Chondrocyte (in vitro differentiated cells): ENCODE measurements at places on chromosomes 4 and X.

- H3K4me3 ChIP-seq, result no peak overlapping the region
- H3K36me3 ChIP-seq, result no peaks in the 10 kb centered on the region
- DNase-seq, result no peak
- no peak overlapping the region for H3K27ac ChIP-seq
- peaks cover 6% of the 10 kb centered on the region for H3K4me1 ChIP-seq
- peaks cover 30% of the 10 kb centered on the region for H3K27me3 ChIP-seq
Measured at GRCh38 chr4:7635445-7636239, 200.9 kb upstream of the PSAPL1 start.

GRCh38 chrX:68912113-68912512 lies 83.3 kb downstream of the EFNB1 start:
- H3K27ac ChIP-seq, result peak overlapping the region; percentile 93
- DNase-seq, result no peak
- H3K4me3 ChIP-seq, result peak overlapping the region; percentile 58

DNA sequence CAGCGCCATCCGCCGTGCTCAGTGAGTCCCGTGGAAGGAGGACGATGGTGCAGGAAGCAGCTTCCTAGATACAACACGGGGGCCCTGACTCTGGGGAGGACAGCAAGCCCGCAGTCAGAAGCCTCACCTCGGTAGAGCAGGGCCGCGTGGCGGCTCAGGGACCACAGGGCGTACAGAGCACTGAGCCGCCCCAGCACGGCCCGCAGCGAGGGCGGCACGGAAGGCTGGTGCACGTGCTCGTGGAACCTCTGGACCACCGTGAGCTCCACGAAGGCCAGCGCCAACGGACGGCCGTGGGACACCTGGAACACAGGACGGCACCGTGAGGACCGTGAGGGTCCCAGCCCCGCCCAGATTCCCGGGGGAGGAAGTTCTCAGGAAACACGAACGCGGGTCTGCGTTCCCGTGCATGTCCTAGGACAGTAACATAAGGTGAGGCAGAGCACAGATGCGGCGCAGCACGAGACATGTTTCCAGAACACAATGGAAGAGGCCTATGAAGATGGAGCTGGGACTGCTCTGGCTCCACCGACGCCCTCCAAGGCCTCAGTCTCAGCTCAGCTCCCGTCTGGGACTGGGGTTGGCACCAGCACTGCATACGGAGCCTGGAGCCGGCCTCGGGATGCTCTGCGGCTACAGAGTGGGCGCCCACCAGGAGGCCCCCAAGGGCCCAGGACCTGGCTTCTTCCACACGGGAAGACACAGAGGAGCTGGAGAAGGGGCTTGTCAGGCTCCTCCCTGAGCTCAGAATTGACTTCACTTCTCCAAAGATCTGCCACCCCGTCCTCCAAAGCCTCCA lies 65.5 kb downstream of the ACOX3 start:
- H3K4me3 ChIP-seq, result no peak overlapping the region
- no peaks in the 10 kb centered on the region for H3K27me3 ChIP-seq
- peaks cover 7% of the 10 kb centered on the region for H3K36me3 ChIP-seq
- no peak overlapping the region for H3K27ac ChIP-seq

DNA sequence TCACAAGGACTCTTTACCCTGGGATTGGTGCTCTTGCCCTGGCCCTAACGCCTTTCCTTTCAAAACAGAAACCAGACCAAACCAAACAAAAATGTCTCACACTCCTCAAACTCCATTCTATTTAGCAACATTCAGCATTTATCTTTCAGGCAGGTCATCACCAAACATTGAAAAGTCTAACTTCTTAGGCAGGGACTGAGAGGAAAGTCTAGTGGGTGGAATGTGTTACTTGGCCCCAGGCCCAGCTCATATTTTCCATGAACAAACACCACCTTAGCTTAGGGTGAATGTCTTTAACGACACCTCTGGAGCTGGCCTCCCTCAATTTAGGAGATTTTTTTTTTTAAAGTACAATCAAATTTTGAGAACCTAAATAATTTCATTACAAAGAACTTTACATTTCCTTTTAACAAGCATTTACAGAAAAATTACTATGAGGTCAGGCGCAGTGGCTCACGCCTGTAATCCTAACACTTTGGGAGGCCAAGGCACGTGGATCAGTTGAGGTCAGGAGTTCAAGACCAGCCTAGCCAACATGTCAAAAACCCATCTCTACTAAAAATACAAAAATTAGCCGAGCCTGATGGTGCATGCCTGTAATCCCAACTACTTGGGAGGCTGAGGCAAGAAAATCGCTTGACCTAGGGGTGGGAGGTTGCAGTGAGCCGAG lies 10.2 kb upstream of the N4BP2 start:
- no peaks in the 10 kb centered on the region for H3K36me3 ChIP-seq
- H3K4me3 ChIP-seq, result no peak overlapping the region

DNA sequence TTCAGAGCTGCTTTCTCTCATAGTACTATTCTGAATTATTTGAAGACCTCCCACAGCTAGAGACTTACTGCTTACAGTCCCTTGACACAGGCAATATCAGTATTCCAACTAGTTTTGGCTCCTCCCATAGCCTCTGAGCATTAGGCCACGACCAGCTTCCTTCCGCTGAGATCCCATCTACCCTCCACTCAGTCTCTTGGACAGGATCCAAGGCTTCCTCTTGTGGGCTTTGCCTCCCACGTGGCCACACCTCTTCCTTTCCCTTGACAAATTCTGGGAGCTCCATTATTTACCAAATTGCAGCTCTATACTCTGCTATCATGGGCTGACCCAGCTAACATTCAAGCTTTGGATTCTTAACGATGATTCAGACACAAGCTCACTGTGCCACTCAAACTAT lies 470.4 kb upstream of the GALNT7 start:
- no peak overlapping the region for H3K4me3 ChIP-seq
- H3K36me3 ChIP-seq, result no peaks in the 10 kb centered on the region
- no peak for DNase-seq
- H3K27ac ChIP-seq, result no peak overlapping the region

- peak; percentile 87 for DNase-seq
- peaks cover 54% of the 10 kb centered on the region for H3K4me1 ChIP-seq
- peak overlapping the region; percentile 84 for H3K4me3 ChIP-seq
- peaks cover 10% of the 10 kb centered on the region for H3K27me3 ChIP-seq
Measured at GRCh38 chr4:20252656-20253282, 1.1 kb downstream of the SLIT2 start.

DNA sequence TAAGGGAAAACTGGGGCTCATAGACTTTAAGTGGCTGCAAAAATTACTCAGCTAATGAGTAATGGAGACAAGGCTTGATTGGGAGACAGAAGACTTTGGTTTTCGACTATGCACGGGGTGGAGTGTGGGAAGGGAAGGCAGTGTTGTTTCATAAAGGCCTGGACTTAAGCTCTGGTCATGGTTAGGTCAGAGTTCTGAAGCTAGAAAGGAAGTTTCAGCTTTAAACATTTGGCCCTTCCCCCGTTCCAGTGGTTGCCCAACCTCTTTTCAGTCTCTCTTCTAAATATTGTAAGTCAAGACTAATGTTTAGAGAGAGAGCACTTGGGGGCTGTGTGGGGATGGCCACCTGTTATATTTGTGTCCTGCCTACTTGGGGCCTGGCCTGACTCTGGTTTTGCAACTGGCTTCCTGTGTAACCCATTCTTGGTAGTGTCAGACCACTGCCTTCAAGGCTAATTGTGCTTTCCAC lies 21.0 kb downstream of the MSN start:
- no peaks in the 10 kb centered on the region for H3K36me3 ChIP-seq
- no peak for DNase-seq
- no peak overlapping the region for H3K4me3 ChIP-seq
- H3K27me3 ChIP-seq, result no peaks in the 10 kb centered on the region

- H3K27me3 ChIP-seq, result no peaks in the 10 kb centered on the region
- no peaks in the 10 kb centered on the region for H3K36me3 ChIP-seq
- H3K4me1 ChIP-seq, result peaks cover 12% of the 10 kb centered on the region
- no peak overlapping the region for H3K27ac ChIP-seq
Measured at GRCh38 chr4:24589448-24589847, 5.1 kb upstream of the DHX15 start.
